HS-27A (cell line): ENCODE measurements at places on chromosomes 1 and 21.

DNA sequence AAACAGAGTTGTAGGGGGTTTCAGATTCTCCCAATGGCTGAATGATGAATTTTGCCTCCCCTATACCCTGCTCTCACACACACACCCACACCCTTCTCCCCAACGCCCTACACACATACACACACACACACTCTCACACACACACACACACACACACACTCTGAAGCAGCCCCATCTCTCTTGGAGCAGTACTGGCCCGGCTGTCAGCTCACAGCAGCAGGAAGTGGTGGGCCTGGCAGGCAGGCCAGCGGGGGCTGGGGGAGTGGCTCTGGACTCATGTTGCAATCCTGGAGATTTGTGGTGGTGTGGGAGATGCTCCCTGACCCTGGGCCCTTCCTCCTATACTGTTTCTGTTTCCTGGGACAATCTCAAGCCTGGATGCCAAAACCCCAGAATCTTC lies 2.2 kb downstream of the IKBKE start:
- no peak for DNase-seq

GRCh38 chr1:156961709-156962108 lies 41.3 kb downstream of the LRRC71 start:
- no peak for DNase-seq

DNA sequence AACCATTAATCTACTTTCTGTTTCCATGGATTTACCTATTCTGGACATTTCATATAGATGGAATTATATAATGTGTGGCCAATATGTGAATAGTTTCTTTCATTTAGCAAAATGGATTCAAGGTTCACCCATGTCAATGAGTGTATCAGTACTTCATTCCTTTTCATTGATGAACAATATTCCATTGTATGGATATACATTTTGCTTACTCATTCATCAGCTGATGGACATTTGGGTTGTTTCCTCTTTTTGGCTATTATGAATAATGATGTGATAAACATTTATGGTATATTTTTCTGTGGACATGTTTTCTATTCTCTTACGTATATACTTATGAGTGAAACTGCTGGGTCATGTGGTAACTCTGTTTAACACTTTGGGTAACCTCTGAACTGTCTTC lies 97.8 kb downstream of the SCMH1 start:
- DNase-seq: no peak

- peak; percentile 80 for DNase-seq
Measured at GRCh38 chr1:150192012-150192411, 42.3 kb downstream of the PLEKHO1 start.

DNA sequence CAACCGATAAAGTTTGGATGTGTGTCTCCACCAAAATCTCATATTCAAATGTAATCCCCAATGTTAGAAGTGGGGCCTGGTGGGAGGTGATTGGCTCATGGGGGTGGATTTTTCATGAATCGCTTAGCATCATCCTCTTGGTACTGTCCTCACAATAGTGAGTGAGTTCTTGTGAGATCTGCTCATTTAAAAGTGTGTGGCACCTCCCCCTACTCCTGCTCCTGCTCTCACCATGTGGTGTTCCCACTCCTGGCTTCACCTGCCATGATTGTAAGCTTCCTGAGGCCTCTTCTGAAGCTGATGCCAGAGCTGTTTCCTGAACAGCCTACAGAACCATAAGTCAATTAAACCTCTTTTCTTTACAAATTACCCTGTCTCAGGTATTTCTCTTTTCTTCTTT lies 28.2 kb upstream of the PRDX6 start:
- no peak for DNase-seq

DNA sequence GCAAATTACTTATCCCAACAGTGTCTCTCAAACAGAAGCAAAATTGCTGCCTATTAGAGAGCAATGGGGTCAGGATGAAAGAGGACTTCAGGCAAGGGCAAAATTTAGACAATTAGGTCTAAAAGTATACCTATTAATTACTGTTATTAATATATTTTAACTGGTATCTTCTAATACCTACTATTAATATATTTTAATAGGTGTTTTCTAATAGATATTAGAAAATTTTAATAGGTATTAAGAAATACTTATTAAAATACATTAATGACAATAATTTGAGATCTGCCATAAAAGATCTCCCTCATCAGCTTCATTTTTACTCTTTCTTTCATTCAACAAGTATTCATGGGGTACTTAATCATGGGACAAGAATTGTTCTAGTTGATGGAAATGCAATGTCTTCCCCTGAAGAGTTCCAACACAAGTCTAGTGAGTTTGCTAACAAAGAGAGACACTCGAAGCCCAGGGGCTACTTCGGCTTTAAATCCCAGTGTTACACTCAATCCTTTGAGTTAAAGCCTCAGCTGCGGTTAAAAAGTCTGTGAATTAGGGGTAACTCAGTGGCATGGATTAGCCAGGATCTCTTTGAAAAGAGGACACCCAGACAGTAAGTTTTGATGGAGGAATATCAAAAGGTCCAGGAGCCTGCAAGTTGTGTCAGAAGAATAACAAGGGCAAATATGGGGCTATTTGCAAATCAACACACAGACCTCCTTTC lies 44.1 kb downstream of the STYXL2 start:
- DNase-seq: no peak

DNA sequence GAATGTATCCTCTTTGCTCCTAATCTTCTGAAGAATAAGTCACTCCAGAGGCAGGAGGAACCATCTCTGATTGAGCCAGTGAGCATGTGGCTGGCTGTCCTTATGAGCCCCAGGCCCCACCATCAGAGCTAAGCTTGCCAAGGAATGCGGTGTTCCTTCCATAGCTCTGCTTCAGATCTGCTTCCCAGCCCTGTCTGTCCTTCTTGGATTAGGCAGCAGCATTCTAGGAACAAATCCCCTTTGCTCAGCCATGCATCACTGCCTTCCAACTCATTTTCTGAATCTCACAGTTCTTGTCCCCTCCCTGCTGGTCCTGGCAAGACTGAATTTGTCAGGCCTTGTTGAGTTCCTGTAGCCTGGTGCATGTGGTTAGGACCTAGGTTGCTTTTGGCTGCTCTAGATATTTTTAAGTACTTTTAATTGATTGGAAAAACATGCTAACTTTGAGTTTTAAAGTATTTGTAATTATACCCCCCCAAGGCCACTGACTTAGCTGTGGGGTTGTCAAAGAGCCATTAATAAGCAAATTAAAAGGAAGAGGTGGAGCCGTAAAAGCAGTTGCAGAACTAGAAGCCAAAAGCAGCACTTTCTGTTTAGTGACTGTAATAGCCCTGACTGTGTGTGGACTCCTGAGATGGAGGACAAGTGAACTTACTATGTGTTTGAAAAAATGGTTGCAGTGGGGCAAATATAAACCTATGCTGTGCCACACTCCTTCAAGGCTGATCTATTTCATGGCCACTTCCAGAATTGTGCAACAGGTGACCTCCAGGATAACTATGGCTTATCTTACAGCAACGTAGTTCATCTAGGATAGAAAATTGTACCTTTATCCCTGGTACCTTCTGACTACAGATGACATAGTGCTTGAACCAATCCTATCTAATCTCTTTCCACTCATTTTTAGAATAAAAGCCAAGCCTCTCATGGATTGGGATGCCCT lies 61.3 kb upstream of the BACH1 start:
- no peak for DNase-seq

DNA sequence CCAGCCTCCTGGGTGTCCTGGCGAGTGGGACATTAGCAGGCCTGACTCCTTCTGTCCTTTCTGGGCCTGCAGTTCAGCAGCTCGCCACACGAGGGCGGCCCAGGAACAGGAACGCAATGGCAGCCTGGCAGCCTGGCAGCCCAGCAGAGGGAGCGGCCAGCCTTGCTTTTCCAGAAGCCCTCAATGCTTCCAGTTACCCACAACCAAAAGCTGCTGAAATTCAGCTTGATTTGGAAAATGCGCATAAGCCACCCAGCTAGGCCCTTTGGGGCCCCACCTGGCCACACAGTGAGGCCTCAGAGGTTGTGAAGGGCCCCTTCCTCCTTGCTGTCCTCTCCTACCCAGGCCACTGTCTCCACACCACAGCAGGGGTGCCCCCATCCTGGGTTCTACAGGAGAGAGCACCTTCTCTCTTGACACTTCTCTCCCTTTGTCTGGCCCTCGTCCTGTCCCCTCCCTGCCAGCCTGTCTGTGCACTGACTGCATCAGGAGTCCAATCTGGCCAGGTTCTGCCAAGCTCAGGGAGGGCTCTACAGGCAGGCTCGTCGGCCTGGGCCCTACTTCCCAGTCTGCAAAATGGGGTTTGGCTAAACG lies 103.4 kb upstream of the VAMP3 start:
- DNase-seq: peak; percentile 47

GRCh38 chr1:171484760-171485374 lies 463 bp upstream of the PRRC2C start:
- DNase-seq: no peak
